Psoas muscle (tissue), 8 donors: ENCODE measurements at places on chromosomes 5 and 9.

- no peak for DNase-seq
These were observed 88.6 kb downstream of the GNAQ start for GRCh38 chr9:77943057-77943456.

DNA sequence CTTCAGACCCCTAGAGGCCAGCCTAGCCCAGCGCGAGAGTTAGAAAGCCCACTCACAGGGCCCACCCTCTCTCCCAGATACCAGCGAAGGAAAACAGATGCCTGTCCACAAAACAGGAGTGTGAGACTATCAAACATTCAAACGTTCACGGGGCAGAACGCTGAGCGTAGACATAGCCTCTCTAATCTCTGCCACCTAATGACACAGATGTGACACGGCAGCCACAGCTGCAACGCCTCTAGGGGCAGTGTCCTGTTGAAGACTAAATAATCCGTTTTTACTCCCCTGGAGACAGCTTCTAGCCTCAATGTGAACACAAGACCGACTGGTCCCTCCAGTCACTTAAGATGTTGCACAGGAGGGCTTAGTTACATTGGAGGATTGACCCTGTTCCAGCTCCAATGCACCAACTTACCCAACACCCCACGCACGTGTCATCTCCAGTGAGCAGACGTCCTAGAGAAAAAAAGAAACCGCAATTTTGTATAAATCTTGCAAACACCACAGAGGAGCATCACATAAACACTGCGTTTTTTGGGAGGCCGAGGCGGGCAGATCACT is 14.3 kb downstream of the DIPK1B start:
- DNase-seq: no peak

DNA sequence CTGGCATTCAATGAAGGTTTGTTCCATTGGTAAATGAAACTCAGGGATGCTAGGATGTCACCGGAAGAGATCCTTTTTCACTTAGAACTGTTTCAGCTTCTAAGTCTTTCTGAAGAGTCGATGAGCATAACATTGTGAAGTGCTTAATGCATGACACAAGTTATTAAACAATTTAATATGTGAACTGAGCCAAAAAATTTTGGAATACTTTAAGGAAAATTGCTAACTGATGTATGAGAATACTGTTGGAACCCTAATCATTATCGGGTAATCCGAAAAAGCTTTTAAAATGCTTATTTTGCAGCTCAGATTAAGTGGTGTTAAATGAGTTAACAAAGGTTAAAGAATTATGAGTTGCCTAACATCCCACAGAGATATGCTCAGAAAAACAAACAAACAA is 34.9 kb downstream of the DMRT2 start:
- DNase-seq: no peak

DNA sequence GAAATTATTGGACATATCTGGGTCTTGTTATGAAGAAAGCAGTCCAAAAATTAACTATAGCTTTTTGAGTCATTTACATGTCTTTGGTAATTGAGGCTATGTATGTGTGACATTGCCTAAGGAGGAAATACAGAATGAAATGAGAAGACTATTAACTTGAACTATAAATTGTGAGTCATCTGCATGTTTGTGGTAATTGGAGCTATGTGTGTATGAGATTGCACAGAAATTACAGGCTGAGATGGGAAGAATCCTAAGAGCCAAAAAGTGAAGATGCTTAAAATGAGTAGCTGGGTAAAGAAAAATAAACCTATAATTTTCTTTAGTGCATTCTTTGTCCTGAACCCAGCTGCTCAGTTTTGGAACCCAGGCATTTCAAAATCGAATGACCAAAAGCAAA is 747.6 kb upstream of the EDIL3 start:
- no peak for DNase-seq

- DNase-seq: no peak
These were observed 10.5 kb upstream of the MYOT start for GRCh38 chr5:137856916-137857862.

- DNase-seq: no peak
These were observed 1200.6 kb upstream of the ACO1 start for GRCh38 chr9:31183866-31184265.

DNA sequence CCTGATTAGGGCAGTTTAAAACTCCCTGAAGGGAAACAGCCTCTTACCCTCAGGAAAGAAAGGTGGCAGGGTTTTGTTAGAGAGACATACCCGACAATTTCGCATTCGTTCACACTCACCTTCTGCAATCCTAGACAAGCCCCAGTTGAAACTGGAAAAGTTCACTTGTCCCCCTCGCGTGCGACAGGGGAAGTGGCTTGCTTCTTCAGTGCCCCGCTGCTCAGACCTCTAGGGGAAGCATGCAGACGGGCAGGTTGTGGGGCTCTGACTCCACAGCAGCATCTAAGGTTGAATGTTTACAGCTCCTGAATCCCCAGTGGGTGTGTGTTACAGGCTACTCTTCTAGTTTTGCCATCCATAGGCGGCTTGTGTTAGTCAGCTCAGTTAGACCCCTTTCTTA is 575.7 kb upstream of the ACO1 start:
- DNase-seq: no peak
